ENCODE measurements at places on chromosomes 12 and 14.

DNA sequence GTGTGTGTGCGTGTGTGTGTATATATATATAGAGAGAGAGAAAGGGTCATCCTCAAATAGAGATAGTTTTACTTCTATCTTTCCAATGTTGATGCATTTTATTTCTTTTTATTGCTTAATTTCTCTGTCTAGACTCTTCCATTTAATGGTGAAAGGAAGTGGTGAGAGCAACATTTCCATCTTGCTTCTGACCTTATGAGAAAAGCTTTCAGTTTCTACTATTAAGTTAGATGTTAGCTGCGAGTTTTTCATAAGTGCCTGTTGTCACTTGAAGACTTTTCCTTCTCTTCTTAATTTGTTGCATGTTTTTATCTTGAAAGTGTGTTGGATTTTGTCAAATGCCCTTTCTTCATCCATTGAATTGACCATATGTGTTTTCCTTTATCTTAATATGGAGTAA, 304.4 kb upstream of the FAR2 start:
- no peak for DNase-seq

- DNase-seq: no peak
Observed at GRCh38 chr12:117679776-117680175, 289.0 kb downstream of the KSR2 start.

DNA sequence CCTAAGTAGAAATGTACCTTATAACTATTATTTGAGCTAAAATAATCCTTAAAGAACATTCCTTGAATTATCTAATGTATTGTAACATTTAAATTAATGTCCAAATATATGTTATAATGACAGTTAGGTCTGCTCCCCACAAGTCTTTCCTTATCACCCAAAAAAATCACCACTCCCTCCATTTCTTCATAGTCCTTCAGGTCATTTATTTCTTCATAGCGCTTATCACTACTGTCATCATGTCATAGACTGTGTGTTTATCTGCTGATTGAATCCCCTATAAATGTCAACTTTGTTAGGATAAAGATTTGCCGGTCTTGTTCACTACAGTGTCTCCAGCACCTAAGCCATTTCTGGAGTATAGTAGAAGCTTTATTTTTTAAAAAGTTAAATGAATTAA, 12.0 kb downstream of the LUM start:
- DNase-seq: no peak

- DNase-seq: no peak
Observed at GRCh38 chr14:31194095-31194494, 13.5 kb downstream of the HECTD1 start.

DNA sequence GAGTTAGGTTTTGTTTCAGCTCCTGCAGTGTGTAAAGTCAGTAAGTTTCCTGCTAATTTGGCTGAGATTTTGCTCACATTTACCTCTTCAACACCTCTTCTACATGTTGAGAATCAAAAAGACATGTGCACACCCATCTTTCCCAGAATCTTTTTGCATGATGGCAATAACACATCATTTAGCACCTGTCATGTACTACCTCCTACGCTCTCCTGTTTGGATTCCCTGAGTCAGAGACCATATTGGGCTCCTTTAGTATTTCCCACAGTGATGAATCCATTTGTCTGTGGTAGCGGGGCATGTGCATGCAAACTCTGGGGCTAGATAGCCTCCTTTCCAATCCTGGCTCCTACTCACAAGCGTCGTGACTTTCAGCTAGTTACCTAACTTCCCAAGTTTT, 20.1 kb downstream of the PLBD1 start:
- DNase-seq: no peak

DNA sequence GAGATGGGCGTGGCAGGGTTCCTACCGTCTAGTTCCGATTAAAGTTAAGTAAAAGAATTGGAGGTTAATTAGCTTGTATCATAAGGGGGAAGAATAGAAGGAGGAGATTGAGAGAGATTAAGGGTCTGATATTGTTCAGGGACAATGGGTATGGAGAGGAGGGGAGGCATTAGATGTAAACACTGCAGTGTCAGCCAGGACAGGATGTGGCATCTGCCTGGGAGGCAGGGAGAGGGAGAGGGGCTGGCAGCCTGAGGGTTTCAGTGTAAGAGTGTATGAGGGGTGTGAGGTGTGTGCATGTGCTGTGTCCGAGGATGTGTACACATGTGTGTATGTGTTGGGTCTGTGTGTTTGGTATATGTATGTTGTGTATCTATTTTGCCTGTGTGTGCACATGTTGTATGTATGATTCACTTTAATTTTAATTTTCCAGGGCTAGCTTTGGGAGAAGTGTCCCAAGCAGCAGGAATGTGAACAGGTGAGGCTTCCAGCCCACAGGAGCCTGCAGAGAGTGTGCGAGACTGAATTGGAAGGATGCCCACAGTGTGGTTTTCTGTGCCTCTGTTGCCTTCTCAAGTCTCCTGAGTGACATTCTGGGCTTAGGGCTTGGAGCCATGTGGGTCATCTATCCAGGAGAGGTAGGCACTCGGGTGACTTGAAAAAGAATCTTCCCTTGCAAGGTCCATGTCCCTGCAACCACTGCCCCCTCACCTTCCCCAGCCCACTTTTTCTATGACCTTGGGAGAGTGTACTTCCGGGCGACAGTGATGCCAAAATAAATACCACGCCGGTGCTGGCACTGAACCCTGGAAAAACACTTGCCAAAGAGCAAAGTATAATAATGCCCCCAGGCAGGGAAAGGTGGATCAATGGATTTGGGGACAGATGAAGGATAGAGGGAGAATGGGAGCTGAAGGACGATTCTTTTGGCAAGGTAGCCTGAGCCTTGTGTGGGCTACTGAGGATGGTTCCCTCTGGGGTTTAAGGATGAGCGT, 36.8 kb upstream of the DCD start:
- no peak for DNase-seq

DNA sequence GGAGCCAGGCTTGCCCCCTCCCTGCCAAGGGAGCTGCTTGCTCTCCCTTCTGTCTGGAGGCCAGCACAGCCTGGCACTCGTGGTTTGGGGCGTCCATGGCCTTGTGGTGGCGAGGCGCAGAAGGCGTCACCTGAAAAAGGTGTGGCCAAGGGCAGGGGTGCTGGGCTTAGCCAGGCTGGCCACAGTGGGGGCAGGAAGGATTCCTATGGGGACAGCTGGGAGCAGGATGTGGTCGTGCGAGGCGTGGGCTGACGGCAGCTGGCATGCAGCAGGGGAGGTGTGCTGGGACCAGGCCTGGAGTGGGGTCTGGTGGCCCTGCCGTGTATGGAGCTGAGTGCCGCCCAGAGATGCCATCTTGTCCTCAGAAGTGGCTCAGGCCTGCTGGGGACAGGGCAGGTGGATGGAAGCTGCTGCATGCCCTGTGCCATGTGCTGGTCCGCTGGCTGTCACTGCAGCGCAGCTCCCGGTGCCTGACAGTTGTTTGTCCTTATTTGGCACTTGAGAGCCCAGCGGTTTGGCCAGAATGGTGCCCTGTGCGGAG, 30.0 kb downstream of the SH2B3 start:
- no peak for DNase-seq

DNA sequence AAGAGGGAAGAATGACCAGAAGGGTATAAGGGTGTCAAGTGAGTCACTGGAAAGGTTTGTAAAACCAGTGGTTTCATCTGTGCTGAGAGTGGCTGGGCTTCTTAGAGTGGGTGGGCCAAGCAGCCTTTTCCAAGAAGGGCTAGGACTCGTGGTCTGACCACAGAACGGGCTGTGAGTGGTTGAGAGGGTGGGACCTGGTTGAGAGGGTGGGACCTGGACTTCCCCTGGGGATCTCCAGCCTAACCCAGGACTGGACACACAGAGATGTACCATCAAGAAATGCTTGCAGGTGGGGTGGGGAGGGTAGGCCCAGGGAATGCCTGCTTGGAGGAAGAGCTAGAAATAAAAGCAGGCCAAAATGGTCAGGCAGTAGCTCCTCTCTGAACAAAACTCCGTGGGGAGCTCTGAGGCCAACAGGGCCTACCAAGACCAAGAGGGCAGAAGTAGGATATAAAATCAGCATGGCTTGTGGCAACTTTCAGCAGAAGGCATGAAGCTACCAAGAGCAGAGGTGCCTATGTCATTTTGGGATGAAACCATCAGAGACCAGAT, 140.5 kb downstream of the FOXN3 start:
- peak; percentile 14 for DNase-seq

DNA sequence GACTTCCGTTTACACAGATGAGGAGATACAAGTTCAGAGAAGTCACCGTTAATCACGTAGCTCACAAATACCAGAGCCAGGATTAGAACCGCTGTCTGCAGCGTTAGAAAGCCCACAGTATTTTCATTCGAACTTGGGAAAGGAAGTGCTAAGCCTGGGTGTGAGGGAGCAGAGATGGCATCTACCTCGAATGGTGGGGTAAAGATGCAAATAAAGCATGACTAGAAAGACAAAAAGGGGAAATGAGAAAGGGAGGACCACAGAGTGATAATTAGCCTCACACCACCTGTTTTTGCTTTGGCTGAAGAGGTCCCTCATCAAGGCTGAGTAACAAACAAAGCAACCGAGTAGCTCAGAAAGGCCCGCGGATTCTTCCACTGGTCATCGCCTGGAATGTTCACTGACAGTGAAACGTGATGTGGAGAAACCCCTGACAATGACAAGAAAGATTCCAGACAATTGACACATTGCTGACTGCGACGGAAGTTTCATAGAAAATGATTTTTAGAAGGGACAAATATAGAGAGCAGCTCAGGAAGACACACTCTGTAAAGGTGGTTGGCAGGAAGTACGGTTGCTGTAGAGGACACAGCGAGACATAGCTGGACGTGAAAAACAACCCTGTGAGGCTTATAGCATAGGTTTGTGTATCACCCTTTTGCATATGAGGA, 31.5 kb upstream of the BHLHE41 start:
- no peak for DNase-seq

DNA sequence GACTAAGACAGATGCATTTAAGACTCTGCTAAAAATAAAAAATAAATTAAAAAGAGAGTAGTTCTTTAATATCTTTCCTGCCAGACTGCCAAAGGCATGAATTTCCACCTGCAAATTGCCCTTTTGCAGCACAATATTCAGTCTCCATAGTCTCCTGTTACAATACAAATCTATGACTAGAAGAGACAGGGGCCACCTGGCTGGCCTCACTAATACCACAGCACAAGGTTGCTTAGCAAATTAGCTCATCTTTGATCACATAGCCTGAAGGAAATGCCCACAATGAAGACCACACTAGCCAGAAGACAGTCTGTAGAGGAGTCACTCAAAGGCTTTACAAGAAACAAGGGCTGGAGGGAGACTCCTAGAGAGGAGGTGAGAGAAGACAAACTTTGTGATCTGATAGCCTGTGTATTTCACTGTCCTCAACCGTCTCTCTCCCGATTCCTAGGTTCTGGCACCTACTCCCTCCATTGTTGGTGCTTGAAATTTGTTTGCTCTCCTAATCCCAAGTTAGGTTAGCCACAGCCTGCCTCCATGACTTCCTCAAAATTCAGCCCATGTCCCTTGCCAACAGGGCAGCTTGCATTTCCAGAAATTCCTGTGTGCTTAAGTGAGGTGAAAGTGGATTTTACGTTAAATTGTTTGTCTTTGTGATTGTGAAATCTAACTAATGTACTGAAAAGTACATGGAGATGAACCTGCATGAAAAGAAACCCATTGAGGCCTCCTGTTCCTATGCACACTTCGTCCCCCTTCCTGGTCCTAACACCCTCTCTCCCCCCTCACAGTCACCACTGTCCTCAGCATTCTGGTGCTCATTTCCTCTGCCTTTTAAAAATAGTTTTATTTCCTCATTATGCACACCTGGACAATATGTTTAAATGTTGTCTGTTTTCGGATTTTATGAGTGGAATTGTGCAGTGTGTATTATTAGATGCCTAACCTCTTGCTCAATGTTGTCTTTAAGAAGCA, 88.7 kb upstream of the PLXNC1 start:
- no peak for DNase-seq

DNA sequence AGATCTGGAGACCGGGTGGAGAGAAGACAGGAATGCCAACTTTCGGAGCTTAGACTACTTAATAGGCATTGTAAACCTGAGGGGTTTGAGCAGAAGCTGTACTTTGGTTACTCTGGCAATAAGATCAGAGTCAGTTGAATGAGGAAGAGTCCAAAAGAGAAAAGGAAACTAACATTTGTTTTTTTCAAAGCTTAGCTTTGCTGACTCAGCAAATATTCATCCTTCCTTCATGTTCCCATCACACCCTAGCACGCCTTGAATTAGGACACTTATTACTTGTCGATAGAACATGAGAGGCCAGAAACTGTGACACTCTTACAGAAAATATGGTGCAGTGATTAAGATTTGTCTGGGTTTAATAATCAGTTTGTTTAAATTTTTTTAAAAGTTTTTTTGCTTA, 266.9 kb upstream of the ATP2B1 start:
- DNase-seq: no peak

DNA sequence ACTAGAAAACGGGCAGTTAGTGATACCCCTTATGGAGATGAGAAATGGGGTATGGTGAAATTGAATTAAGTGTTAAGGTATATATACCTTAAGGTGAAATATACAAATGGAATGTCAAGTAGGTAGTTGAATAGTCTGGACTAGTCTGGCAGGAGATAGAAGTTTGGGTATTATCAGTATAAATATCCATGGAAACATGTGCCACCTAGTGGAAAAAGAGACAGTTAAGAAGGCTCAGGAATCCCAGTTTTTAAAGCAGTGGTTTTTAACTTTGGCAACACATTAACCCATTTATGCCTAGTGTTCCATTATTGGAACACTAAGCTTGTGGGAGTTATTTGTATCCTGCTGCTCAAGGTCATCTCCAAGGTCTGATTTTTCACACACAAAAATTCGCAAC, 38.6 kb upstream of the TPH2 start:
- DNase-seq: no peak

DNA sequence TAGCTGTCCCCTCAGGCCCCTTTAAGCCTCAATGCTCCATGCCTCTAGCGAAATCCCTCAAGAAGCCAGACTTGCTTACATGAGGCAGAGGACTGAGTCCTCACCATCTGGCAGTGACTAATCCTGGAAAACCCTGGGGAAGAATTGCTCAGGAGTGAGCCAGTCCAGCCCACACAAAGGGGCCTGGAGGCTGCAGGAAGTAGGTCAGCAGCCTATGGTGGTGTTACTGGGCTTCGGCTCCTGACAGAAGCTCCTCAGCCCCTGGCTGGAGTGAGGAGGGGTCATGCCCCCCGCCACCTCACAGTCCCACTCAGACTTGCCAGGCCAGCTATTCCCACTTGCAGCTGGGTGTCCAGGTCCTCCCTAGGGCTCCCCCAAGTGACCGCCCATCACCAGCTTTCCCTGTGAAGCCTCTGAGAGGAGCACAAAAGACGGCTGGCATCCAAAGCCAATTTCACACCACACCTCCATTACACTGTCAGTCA, 250.5 kb downstream of the DPF3 start:
- DNase-seq: no peak

DNA sequence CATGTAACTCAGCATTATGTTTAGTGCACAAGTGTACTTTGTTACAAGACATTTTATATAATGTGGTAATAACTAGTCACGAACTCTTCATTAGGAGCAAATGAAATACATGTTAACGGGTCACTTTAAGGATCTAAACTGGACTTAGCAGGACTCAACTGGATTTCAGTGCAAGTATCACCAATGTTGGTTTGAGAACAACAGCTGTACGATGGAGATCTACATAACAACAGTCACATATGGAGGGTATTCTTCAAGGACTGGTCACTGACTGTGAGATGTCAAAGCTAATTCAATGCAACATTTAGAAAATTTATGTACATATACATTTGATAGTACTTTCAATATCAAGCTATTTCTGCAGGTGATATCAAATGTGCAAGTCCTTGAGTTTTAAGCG, 22.5 kb upstream of the SYCP3 start:
- no peak for DNase-seq

All from activated T-cell treated with anti-CD3 and anti-CD28 coated beads for 4 hours (primary cell).